Activated gamma-delta T cell (primary cell): ENCODE measurements at places on chromosomes 12 and 14.

- no peak for DNase-seq
Observed at GRCh38 chr12:92513231-92513730, 189.5 kb upstream of the PLEKHG7 start.

DNA sequence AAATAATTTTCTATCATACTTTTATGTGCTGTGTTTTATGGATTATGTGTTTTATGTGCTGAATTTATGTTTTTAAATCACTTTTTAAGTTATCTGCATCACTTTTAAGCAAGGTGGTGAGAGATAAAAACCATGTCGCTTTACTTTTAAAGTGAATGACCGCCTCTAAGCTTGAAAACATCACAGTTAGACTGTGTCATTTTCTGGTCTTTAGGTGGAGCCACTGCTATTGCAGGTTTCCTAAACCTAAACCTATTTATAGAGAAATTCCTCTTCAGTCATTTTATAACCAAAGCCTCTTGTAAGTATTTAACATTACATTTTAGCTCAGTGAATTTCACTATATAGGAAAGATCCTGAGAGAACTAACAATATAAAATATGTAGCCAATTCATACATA is 21.0 kb upstream of the MDM2 start:
- DNase-seq, result no peak

DNA sequence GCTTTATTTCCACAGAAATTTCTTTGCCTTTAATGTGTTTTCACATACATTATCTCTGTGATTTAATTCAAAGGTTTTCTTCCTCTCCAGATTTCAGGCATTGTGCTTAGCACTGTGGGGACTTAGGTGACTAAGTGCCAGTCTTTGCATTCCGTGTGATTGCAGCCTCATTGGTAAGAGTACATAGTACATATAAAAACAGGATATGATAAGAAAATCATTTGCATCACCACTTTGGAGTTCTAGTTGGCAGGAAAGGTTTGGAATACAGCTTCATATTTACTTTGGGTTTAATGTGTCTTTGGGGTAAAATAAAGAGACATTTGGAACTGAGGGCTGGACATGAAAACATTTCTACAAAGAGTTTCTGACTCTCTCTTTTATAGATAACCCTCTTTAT is 37.8 kb upstream of the C12orf75 start:
- DNase-seq, result no peak

GRCh38 chr12:95509300-95509699 is 35.3 kb downstream of the METAP2 start:
- no peak for DNase-seq

- no peak for DNase-seq
Observed at GRCh38 chr12:120711411-120711810, 1.2 kb downstream of the UNC119B start.

DNA sequence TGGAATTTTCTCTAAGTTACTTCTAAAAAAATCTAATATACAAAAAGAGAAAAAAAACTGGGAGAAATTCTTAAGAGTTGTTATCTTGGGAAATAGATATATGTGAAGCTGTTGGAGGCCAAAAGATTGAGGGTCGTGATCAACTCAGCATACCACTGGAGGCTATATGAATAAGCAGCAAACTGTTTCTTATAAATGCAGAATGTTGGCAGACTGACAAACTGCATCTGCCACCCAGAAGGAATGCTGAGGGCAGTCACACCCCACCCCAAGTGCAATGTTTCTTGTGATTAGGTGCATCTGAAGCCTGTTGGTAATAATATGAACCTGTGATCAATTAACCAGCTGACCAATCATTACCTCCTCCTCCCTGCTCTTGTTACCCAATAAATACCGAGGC is 818.6 kb upstream of the MGAT4C start:
- DNase-seq, result no peak

- DNase-seq, result no peak
Observed at GRCh38 chr12:26971963-26972362, 33.7 kb downstream of the FGFR1OP2 start.

DNA sequence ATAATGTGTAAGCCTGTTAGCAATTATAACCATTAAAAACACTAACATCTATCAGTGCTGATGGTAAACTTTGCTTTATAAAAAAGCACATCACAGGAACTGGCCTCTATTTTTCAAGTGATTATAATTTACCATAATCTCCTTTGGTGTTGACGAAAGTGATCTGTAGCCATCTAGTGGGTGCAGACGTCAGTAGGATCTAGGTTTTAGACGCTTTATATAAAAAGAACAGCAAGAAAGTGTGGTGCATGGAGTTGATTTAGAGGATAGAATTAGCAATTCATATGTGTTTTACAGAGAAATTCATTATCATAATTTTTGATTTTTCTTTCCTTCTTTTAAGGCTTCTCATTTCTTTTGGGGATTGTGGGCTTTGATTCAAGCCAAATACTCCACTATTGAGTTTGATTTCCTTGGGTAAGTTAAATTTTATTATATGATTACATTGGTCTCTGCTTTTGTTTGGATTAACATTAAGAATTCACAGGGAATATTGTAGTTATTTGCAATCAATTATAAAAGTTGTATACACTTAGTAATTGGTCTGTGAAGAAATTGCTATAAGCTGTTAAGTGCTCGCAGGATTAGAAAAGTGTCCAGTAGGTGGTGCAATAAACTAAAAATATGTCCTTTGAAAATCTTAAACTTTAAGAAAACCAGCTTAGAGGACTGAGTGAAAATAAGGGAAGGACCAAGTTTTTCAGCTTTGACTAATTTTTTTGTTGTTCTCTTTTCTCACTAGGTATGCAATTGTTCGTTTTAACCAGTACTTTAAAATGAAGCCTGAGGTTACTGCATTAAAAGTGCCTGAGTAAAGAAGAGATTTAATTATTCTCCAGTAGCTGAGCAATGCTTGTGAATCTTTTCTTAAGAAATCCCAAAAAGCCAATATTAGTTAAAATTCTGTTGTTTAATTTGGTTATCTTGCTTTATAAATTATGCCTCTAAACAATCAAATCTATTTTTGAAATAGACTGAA is 59.5 kb downstream of the ETNK1 start:
- DNase-seq, result no peak
